Mesenchymal stem cell (in vitro differentiated cells and primary cell): ENCODE measurements at places on chromosomes 7 and 10.

DNA sequence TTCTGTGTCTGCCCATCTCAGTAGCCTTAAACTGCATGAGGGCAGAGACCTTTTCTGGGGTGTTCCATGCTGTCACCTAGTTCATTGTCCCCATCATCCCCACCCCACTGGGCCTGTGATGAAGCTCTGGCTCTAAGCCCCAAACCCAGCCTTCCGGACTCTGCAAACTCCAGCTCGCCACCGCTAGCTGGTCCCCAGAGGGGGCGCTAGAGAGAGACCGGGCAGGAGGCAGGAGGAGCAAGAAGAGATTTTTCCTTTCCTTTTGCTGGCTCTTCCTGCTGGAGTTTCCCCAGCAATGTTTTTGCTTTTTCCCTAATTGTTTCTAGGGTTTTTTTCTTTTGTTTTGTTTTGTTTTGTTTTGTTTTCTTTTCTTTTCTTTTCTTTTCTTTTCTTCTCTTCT, 234.4 kb downstream of the TEX36 start:
- no peak overlapping the region for H3K27ac ChIP-seq
- no peak for DNase-seq
- H3K36me3 ChIP-seq, result no peaks in the 10 kb centered on the region
- no peaks in the 10 kb centered on the region for H3K4me1 ChIP-seq
- no peak overlapping the region for H3K4me3 ChIP-seq

GRCh38 chr7:89772276-89772675, 382.0 kb upstream of the STEAP1 start:
- H3K27ac ChIP-seq, result no peak overlapping the region
- no peak for DNase-seq
- no peaks in the 10 kb centered on the region for H3K27me3 ChIP-seq
- no peaks in the 10 kb centered on the region for H3K4me1 ChIP-seq
- no peak overlapping the region for H3K4me3 ChIP-seq
- no peaks in the 10 kb centered on the region for H3K36me3 ChIP-seq

DNA sequence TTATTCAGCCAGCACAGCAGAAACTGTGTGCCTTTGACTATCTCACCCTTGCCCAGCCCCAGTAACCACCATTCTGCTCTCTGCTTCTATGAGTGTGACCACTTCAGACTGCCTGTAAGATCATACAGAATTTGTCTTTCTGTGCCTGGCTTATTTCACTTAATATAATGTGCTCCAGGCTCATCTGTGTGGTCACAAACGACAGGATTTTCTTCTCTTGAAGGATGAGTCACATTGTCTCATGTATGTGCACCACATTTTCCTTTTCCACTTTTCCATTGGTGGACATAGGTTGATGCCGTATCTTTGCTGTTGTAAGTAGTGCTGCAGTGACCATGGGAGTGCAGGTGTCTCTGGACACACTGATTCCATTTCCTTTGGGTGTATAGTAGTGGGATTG, 122.5 kb upstream of the LANCL2 start:
- H3K4me1 ChIP-seq, result peaks cover 15% of the 10 kb centered on the region
- H3K27ac ChIP-seq, result no peak overlapping the region
- H3K27me3 ChIP-seq, result peaks cover 8% of the 10 kb centered on the region
- peak; percentile 45 for DNase-seq
- H3K36me3 ChIP-seq, result no peaks in the 10 kb centered on the region

DNA sequence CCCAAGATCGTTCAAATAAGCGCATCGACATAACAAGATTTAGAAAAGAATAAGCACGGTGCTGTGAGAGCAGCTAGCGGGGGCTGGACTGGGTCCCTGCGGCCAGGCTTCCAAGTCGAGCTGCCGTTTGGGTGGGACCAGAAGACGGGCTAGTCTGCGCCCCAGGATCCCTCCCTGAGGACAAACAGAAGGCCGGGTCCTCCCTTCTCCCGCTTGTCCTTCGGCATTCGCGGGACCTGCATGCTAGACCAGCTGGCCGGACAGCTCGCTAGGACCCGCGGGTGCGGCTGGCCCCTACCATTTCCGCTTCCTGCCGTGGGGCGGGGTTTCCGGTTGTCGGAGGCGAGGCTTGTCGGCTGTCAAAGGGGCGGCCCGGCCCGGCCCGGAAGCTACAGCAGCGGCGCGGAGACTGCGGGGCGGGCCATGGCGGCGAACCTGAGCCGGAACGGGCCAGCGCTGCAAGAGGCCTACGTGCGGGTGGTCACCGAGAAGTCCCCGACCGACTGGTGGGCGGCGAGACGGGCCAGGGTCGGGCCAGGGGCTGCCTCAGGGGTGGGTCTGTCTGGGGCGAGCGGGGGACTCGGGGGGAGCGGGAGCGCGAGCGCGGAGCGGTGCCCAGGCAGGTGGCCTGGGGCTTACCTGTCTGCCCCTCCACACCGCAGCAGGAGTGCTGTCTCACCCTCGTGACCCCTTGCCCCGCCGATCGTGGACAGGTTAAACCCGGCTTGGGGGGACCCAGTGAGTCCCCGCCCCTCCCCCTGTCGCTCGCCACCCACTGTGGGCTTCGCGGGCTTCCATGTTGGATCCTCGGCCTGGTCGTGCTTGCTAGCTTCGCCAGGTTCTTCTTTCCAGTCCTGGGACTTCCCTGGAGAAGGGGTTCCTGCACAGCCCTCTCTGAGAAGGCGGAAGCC, at the start of gene DBNL:
Gene DBNL, plus strand, starts transcription at position 388 of the 911 bp plus-strand sequence. Its CDS starts 36 bp downstream, at position 424.
- peak within 1 kb of the TSS; percentile 92 for H3K4me3 ChIP-seq
- peak within 1 kb of the TSS; percentile 79 for H3K27ac ChIP-seq
- peak; percentile 90 for DNase-seq
- H3K27me3 ChIP-seq, result no peaks in the 10 kb centered on the region

DNA sequence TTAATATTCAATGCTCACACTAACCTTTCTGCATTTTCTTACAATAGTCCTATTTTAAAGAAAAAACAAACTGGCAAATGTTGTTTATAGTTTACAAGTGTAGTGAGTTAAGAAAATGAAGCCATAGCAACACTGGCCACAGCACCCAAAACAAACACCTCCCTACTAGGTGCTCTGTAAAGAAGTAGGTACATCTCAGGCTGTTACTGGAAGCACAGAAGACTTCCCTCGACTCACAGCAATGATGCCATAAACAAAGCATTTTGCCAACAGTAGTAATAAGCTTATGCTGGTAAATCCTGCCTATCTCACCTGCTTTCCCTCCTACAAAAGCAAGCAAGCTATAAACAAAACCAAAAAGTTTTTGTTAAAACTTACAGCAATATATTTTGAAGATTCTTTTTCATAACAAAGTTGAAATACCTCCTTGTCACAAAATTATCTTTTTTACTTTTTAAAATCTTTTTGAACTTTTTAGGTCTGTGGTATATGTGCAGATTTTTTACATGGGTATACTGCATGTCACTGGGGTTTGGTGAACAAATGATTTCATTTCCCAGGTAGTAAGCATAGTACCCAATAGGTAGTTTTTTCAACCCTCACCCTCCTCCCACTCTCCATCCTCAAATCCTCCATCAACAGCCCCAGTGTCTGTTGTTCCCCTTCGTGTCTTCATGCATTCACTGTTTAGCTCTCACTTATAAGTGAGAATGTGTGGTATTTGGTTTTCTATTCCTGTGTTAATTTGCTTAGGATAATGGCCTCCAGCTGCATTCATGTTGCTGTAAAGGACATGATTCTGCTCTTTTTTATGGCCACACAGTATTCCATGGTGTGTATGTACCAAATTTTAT, 28.4 kb downstream of the COA1 start:
- DNase-seq, result no peak
- no peak overlapping the region for H3K4me3 ChIP-seq
- peaks cover 3% of the 10 kb centered on the region for H3K4me1 ChIP-seq

- H3K27ac ChIP-seq, result no peak overlapping the region
- H3K4me1 ChIP-seq, result no peaks in the 10 kb centered on the region
- no peaks in the 10 kb centered on the region for H3K36me3 ChIP-seq
- no peak for DNase-seq
Measured at GRCh38 chr10:95422233-95422632, 131.4 kb upstream of the PDLIM1 start.
